ENCODE measurements at places on chromosomes 2 and 18.

- no peak for DNase-seq
These were observed 71.8 kb upstream of the SMAD7 start for GRCh38 chr18:49022311-49023161.

DNA sequence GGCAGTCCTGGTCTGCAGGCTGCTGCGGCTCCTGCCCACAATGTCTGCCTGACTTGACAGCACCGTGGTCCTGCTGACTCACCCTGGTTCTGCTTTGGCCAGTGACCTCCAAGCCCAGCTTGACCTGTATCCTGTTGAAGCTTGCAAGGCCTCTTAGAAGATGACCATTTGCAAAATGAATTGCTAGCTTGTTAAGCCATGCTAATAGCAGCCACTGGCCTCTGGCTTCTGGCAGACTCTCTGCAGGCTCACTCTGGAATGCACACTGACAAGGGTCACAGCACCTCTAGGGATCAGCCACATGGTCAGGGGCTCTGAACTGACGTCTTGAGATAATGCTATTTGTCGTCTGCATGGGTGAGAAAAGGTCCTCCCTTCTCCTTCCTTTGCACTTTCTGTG lies 25.9 kb downstream of the CNGA3 start:
- DNase-seq, result no peak

GRCh38 chr2:166516712-166517303 lies 22.8 kb upstream of the SCN7A start:
- DNase-seq, result no peak

DNA sequence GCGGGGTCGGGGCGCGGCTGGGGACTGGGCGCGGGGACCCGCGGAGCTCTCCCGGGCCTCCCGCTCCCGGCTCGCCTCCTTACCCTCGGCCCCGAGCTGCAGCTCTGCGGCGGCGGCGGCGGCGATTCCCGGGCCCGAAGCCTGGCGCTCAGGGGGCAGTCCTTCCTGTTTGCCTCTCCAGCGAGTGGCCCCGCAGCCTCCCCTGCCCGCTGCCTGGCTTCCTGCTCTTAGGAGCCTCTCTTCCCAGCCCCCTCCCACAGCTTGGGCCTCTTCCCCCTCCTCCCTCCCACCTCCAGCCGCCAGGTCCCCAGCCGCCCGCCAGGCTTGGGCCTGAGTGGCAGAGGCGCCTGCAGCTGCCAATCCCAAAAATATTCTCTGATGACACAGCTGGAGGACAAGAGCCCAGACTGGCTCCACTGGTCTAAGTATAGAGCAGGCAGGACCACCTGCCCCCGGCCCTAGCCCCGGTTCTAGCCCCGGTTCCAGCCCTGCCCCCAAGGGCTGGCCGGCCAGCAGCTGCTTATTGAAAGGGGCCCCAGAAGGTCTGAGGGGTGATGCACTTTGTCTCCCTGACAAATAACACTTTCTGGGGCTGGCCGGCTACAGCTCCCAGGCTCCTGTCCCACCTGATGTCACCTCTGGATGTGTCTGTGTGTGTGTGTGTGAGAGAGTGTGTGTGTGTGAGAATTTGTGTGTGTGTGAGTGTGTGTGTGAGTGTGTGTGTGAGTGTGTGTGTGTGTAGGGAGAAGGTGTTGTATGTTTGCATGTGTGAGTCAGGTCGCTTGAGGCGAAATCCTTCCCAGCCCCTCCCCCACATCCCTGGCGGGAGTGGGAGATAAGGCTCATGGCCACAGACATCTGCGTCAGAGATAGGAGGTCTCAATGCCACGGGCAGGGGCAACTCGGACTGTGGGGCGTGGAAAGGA lies at the start of gene OBSL1:
OBSL1 (minus strand) TSS at position 229 of the 926 bp plus-strand sequence. CDS start 307 bp downstream, outside the sequence.
- no peak for DNase-seq

GRCh38 chr2:35741556-35741955 lies 614.0 kb upstream of the CRIM1 start:
- no peak for DNase-seq

- peak; percentile 32 for DNase-seq
These were observed 63.0 kb downstream of the ADNP2 start for GRCh38 chr18:80172056-80172455.

DNA sequence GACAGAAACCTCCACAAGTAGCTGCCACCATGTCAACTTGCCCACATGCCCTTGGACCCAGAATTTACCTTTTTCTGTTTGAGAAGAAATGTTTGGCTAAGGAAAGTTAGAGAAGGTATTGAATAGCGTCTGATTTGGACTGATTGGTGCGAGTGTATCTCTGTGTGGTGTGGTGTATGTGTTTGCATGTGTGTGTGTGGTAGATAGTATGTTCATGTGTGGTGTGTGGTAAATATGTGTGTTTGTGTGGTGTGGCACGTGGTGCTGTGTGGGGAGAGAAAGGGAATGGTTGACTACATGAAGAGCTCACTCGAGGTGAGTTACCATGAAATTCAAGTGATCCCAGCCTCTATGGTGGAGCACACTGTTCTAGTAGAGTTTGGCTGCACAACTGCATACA lies 360.8 kb upstream of the SPHKAP start:
- DNase-seq, result no peak

- no peak for DNase-seq
These were observed 103.1 kb upstream of the APCDD1 start for GRCh38 chr18:10351219-10351818.

- DNase-seq, result no peak
These were observed 30.1 kb downstream of the IGFBP5 start for GRCh38 chr2:216665242-216665641.

- DNase-seq, result no peak
These were observed 181.8 kb upstream of the GCFC2 start for GRCh38 chr2:75892490-75892889.

- no peak for DNase-seq
These were observed 33.6 kb upstream of the ODC1 start for GRCh38 chr2:10481666-10482157.

DNA sequence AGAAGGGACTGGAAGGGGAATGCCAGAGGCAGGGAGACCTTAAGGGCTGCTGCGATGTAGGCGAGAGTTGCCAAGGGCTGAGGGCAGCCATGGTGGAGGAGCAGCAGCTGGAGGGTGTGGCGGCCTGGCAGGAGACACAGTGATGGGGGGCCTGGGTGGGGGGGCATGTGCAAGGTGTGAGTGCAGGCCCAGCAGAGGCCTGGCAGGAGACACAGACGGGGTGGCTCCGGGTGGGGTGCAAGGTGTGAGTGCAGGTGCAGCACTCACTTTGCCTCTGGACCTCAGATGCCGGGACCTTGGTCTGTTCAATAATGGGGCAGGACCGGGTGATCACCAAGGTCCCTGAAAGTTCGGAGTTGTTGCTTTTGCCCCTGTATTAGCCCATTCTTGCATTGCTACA lies 76.2 kb upstream of the ODC1 start:
- DNase-seq, result no peak

- DNase-seq, result no peak
These were observed 464 bp downstream of the CYBRD1 start for GRCh38 chr2:171522788-171523087.

DNA sequence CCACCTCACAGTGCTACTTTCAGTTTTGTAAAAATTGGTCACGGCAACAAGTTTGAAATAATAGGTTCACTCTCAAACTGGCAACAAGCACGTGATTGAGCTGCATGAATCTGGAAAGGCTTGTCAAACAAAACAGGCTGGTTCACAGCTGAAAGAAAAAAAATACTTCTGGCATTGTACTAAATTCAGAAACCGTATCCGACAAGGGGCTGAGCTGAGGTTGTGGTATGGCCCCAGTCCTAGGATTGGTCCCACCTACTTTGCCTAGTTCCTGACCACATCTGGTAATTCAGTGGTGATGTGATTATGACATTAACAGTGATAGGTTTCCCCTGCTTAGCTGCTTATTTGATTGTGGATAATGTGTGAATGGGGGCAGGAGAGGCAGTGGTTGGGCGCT lies 326.5 kb upstream of the THUMPD2 start:
- DNase-seq, result no peak

- DNase-seq, result no peak
These were observed 111.6 kb downstream of the RNF144A start for GRCh38 chr2:7028846-7029245.

DNA sequence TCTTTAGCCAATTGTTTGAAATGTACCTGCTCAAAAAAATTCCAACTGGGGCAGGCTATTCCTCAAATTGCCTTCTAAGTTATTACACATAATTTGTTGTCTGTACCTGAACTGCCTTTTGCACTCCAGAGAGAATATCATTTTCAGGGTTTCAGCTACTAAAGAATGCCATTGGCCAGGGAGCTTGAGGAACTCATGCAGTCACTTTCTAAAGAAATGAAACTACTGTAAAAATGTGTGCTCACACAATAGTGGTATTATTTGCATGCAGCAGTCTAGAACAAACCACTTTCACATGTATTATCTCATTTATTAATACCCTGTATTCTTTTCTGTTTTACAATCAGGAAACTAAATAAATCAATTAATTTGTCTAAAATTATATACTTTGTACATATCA lies 152.2 kb downstream of the PID1 start:
- DNase-seq, result no peak

DNA sequence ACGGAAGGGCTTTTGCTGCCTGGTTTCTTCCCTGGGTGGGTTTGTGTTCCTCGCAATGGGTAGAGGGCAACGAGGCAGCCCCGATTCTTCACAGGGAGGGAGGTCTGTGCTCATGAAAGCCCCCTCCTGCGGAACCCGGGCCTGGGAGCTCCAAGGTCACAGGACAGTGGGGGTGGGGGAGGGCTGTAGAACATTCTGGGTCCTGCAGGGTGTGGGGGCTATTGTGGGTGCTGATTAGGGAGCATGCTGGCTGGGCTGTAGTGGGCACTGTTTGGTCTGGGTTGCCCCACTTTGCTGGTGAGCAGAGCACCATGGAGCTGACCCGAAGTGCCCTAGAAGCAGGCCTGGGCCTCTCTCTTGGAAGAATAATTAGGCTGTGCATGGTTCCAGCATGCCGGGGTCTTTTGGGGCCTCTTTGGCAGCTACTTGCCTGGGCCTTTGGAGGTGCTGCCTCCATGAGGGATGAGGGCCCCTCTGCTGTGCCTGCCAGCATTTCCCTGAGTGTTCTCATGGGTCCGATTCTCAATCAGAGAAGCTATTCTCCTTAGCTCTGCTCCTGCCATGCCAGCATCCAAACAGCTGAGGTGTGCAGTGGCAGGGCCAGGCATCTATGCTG lies 232.2 kb upstream of the HS6ST1 start:
- no peak for DNase-seq

- no peak for DNase-seq
These were observed 458 bp downstream of the HYCC2 start for GRCh38 chr2:201070948-201071478.

GRCh38 chr18:22467760-22468553 lies 50.2 kb upstream of the CTAGE1 start:
- no peak for DNase-seq

DNA sequence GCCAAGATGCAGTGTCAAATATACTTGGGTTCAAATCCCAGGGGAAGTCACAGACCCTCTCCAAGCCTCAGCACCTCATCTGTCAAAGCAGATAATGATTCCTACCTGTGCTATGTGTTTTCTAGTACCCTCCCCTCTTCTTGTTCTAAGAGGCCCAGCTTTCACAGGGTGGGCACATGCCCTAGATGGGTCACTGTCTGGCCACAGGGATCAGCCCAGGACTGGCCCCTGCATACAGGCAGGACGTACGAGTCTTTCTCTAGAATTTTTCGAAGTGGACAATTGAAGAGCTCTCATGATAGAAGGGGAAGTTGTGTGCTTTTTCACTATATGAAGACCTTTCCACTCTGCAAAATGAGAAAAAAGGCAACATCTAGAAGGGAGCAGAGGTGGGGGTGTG lies 22.2 kb downstream of the ARL4C start:
- no peak for DNase-seq

DNA sequence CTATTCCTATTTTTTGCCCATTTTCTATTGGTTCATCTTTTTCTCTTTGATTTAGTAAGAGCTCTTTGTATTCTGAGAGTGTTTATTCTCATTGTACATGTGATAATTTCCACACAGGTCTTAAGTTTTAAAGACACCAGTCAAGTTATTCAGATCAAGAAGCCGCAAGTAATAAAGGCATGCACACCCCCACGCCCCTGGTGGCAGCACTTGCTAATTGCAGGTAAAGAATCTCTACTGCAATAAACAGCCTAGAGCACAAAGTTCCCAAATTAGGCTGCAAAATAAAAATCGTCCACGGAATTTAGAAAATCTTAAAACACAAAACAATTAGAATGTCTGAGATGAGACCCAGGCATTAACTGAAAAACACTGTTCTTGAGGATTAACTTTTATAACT lies 45.2 kb downstream of the ST3GAL5 start:
- peak; percentile 38 for DNase-seq

GRCh38 chr18:79940126-79940813 lies 11.2 kb downstream of the SLC66A2 start:
- DNase-seq, result no peak

GRCh38 chr2:222292149-222293134 lies 6.4 kb downstream of the PAX3 start:
- DNase-seq, result no peak

GRCh38 chr18:24602201-24602600 lies 141.8 kb downstream of the HRH4 start:
- no peak for DNase-seq

DNA sequence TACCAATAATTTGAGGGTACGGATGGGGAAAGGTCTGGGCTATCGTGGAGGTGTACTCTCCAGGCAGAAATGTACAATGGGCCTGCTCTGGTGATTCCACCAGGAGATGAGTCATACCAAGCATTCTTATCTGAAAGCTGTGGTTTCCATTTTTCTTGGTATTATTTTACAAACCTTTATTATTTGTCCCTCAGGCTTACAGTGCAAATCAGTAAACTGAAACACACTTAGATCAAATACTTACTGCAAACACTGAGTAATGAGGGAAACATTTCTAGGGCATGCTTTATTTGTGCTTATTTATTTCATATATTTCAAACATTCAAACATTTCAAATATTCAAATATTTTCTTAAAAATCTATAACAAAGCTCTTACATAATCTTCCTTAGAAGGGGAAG lies 319.8 kb downstream of the RND3 start:
- DNase-seq, result no peak

- DNase-seq, result no peak
These were observed 96.3 kb downstream of the NOL4 start for GRCh38 chr18:34128436-34128835.

DNA sequence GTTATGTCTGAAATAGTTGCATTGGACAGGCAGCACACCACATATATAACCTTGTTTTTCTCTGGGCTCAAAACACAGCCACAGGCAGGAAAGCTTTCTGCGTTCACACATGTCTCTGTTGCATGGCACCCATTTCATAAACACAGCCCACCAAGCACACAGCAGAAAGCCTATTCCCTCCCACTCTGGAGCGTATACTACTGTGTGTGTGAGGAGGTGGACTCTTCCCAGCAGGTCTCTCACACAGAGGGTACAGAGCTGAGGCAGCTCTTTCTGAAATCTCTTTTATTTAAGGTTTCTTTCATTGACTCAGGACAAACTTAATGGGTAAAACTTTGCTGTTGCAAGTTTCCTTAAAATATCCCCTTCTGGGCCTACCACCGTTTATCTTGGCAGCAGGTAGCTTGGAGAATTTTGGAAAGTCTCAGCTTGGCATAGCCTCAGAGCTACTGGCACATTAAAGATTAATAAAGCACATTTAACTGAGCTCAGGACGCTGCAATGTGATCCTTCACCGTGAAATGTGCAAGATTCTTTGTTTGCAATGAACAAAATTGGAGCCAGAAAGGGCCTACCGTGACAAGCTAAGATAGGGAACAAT lies 105.1 kb upstream of the NCKAP5 start:
- DNase-seq, result no peak

GRCh38 chr2:55109219-55109891 lies 59.1 kb upstream of the RTN4 start:
- DNase-seq, result no peak

GRCh38 chr18:28175150-28175929 lies 1.6 kb downstream of the CDH2 start:
- DNase-seq, result no peak

GRCh38 chr18:54812885-54813284 lies 15.4 kb upstream of the RAB27B start:
- peak; percentile 30 for DNase-seq

- DNase-seq, result no peak
These were observed 31.5 kb upstream of the HAAO start for GRCh38 chr2:42823744-42824453.

All from CD4-positive, alpha-beta T cell (primary cell).